ENCODE measurements at places on chromosomes 3 and 15.

DNA sequence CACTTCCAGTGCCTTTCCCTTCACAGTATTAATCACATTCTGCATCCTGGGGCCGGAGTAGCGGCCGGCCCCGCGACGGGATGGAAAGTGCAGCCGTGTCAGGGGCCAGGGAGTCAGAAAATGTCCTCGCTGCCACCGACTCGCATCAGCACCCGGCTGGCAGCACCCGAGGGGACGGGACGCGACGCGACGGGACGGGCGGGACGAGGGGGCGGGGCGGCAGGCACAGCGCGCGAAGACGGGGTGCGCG lies 353 bp downstream of the ATG3 start:
- no peak for DNase-seq

- DNase-seq: no peak
Measured at GRCh38 chr3:192861972-192862371, 55.7 kb downstream of the MB21D2 start.

- no peak for DNase-seq
Measured at GRCh38 chr3:46539443-46540005, 26.6 kb downstream of the LRRC2 start.

- DNase-seq: no peak
Measured at GRCh38 chr3:105277656-105278055, 89.1 kb upstream of the ALCAM start.

- peak; percentile 93 for DNase-seq
Measured at GRCh38 chr15:66151809-66152208, 101.7 kb downstream of the MEGF11 start.

DNA sequence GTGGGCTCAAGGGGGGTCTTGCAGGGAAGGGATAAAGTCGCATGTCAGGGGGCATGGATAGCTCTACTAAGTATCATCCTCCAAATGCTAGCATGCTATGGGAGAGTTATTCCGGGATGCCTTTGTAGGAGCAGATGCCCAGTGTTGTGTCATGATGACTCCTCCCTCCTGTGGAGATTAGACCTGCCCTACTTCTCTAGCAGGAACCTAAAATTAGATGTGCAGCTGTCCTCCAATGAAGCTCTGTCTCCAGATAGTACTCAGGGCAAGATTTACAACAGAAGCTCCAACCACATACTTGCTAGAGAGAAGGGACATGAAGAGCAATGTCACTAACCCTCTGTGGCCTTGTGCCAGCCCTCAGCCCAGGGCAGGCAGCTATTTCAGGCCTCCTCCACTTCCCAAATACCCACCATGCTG lies 82.5 kb downstream of the AGBL1 start:
- no peak for DNase-seq

- no peak for DNase-seq
Measured at GRCh38 chr3:148084931-148085330, 612.8 kb upstream of the AGTR1 start.

- no peak for DNase-seq
Measured at GRCh38 chr15:70160803-70161565, 63.3 kb upstream of the TLE3 start.

GRCh38 chr3:98039322-98040024 lies 4.4 kb upstream of the GABRR3 start:
- peak; percentile 49 for DNase-seq

DNA sequence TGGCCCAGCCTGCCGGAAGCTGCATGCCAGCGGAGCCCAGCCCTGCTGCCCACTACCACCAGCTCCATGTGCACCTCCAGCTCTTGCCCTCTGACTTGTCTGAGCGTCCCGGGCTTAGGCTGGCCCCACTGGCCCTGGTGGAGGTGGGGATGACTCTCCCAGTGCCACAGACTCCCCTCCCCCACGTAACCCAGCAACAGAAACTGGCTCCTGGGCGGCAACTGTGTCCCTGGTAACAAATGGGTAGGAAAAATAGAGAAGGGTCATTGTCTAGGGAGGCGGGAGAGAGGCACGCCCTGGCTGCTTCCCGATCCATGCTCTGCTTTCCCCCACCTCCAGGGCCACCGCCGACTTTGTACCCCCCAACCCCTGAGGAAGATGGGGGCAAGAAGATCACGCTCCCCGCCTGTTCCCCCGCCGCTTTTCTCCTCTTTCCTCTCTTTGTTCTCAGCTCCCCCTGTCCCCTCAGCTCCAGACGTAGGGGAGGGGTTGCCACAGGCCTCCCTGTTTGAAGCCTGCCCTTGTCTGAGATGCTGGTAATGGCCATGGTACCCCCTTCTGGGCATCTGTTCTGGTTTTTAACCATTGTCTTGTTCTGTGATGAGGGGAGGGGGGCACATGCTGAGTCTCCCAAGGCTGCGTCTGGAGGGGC lies 10.8 kb upstream of the SEMA3B start:
- DNase-seq: no peak

All from NCI-H1092 (cell line).